ENCODE measurements at places on chromosomes 7 and 10.
A peak's percentile ranks its signal among the peaks of the same experiment; 100 is the strongest.

- DNase-seq, result no peak
Observed at GRCh38 chr10:100568912-100569311, 33.2 kb downstream of the HIF1AN start.

- DNase-seq, result peak; percentile 94
Observed at GRCh38 chr10:598415-599170, 90.9 kb downstream of the DIP2C start.

DNA sequence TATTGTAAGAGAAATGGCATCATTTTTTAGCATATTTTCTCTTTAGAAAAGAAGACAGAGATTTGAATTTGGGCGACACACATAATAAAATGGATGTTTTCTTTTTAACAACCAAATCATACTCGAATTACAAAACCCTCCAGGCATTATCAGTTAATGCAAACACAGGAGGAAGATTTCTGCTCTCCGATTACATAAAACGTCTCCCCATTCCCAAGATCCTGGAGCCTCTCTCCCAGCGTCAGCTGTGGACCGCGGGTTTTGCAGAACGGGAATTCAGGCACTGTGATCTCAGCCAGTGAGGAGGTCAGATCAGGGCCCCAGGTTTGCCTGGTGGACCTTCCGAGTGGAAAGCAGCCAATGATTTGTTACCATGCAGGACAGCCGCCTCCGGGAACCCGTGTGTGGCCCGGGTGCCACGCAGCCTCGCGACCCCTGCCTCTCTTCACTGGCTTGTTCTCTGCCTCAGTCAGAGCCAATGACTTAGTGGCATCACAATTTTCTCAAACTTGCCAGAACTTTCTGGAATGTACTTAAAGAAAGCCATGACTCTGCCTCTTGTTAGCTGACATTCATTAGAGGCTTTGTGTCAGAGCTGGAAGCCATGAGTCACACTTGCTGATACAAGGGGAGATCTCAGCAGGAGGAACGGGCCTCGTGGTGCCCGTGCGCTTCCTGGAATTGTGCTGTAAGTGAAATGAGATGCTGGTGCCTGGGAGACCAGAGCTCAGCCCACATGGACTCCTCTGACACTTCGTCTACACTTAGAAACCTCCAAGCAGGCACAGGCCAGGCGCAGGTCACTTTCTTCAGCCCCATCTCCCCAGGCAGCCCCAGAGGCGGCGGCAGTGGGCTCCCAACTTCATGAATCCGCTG is 246.1 kb downstream of the KLF6 start:
- peak; percentile 81 for DNase-seq

- no peak for DNase-seq
Observed at GRCh38 chr10:52313933-52314821, at the start of gene DKK1. DKK1 (plus strand) TSS chr10:52314281; CDS start chr10:52314435, 154 bp downstream.

GRCh38 chr7:108094933-108095710 is 35.0 kb downstream of the LAMB4 start:
- DNase-seq, result no peak

DNA sequence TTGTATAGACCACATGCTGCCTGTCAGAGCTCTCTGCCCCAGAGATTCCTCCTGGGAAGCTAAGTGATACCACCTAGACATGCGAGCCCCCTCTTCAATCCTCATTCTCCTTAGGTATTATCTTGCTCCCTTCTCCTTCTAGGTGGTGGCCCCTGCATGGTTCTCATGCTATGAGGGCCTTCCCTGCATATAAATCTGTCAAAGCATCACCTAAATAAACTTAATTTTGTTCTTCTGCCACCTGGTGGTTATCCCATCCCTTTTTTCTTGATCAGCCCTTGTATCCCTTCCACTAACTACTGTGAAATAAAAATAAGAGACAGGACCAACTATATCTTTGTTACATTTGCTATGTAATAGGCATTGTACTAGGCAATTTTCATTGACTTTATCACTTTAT is 242.1 kb downstream of the CDC14C start:
- no peak for DNase-seq

GRCh38 chr7:129368389-129368986 is 65.7 kb upstream of the STRIP2 start:
- DNase-seq, result no peak

DNA sequence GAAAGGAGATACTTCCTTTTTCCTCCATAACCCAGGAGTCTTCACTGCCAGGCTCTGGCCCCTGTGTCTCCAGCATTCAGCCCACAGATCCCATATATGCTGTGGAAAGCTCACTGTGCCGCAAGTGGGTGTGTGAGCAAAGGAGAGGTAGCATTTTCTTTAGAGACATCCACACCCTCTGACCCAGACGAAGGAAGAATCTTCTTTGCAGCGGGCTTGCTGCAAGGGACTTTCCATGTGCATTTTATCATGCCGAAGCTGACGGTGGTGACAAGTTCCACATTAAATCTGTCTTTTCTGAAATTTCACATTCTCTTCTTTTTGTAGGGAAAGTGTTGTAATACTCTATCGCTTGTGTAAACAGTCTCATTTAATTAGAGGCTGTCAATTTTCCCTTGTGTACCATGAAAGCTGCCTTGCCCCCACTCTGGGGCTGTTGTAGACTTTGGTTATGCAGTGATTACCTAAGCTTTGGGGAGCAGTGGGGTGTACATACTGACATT is 409.5 kb downstream of the SUGCT start:
- DNase-seq, result no peak

GRCh38 chr10:88181902-88182600 is 318.6 kb downstream of the PTEN start:
- DNase-seq, result no peak

GRCh38 chr7:133253519-133253875 is 619 bp downstream of the EXOC4 start:
- DNase-seq, result no peak

- no peak for DNase-seq
Observed at GRCh38 chr10:120940299-120940900, 89.2 kb downstream of the WDR11 start.

- no peak for DNase-seq
Observed at GRCh38 chr7:6636741-6637543, at the start of gene ZNF316. ZNF316 (plus strand) TSS chr7:6637318; CDS start chr7:6642410, 5,092 bp downstream.

- DNase-seq, result no peak
Observed at GRCh38 chr7:84218681-84219080, 24.1 kb upstream of the SEMA3A start.

DNA sequence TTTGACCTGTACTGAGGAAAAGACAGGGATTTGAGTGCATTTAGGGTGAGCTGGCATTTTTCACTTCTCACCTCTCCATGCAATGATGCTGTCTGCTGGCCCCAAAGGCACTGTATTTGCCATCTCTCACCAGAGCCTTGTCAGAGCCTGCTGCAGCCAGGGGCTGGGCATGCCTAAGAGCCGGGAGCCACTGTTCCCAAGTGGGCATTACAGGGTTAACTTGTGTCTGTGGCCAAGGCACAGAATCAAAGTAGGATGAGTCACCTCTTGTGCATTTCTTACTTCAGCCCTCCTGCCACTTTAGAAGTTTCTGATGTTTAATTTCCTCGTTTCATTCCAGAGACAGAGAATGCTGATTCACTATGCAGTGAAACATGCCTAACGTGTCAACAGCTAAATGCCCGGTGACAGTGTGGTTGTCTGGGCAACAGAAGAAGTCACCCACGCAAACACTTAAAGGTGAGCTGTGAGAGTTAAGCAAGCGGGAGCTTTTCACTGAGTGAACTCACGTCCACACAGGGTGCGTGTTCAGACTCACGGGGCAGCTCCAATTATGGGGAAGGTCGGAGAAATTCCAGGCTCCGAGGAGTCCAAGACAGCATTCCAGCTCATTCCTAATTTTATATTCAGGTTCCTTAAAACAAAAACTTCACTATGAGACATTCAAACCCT is 57.1 kb upstream of the IGFBP3 start:
- DNase-seq, result peak; percentile 92

DNA sequence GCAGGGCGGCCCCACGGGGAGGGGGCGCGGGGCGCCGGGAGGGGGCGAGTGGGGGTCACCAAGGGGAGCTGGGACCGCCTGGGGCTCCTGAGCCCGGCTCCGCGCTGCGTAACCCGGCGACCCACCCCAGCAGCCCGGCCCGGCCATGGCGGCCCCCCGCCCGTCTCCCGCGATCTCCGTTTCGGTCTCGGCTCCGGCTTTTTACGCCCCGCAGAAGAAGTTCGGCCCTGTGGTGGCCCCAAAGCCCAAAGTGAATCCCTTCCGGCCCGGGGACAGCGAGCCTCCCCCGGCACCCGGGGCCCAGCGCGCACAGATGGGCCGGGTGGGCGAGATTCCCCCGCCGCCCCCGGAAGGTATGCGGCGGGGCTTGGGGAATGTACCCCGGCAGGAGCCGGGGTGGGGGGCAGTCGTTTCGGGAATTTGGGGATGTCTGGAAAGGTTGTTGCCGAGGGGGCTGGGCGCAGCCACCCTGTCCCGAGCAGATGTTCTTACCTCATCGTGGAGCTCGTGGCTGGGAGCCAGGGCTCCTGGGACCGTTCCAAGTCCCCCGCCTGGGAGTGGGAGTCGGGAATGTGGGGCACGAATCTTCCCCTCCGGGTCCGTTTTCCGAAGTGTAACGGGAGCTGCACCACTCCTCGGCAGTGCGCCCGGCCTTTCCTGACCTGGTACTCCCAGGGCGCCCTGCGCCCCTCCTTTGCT is 431 bp downstream of the ZYX start:
- peak; percentile 55 for DNase-seq

- no peak for DNase-seq
Observed at GRCh38 chr10:35446439-35446838, 110.1 kb downstream of the CCNY start.

DNA sequence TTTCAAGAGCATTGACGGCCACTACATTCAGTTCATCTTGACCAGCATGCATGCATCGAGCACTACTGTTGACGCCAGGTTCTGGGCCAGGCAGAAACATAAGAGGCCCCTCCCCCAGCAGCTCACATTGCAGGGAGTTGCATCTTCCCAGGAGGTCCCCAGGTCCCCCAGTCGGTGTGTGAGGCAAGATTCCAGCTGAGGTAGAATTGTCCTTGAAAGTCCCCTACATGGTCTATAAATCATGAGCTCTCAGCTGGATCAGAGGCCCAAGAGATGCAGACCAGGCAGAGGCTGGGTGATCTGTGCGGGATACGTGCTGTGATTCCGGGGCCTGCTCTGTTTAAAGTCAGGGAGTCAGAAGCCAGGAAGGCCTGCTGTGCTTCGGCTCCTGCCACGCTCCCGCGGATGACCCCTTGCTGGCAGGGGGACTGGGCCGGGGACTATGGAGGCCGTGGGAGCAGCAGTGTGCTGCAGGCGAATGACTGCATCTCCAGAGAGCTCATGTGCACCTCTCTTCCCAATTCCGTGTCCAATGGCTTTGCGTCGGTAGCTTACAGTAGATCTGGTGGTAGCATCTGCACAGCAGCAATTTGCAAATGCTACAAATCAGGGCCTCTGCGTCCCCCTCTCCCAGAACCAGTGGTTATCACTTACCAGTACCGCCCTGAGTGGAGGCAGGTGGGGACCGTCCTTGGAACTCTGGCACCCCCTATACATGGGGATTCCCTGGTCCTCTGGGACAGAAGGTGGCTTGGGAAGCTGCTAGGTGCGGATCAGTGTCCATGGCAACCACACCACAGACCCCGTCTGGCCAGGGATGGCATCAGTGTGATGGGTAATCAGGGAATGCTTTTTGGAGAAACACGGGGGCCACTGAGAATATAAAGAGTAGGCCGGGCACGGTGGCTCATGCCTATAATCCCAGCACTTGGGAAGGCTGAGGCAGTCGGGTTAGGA is 93.6 kb downstream of the RGS10 start:
- no peak for DNase-seq

DNA sequence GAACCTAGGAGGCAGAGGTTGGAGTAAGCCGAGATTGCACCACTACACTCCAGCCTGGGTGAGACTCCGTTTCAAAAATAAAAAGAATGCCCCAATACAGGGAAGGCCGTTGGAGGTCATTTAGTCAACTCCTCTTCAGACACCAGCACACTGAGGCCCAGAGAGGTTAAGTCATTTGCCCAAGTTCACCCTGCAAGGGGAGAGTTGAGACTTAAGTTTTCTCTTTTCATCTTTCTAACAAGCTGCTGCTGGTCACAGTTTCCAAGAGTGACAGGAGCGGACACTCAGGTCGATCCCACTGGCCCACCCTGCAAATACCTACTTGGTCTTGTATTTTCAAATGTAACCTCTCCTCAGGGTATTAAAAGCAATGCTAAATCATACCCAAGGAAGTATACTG is 30.4 kb upstream of the VCL start:
- no peak for DNase-seq

DNA sequence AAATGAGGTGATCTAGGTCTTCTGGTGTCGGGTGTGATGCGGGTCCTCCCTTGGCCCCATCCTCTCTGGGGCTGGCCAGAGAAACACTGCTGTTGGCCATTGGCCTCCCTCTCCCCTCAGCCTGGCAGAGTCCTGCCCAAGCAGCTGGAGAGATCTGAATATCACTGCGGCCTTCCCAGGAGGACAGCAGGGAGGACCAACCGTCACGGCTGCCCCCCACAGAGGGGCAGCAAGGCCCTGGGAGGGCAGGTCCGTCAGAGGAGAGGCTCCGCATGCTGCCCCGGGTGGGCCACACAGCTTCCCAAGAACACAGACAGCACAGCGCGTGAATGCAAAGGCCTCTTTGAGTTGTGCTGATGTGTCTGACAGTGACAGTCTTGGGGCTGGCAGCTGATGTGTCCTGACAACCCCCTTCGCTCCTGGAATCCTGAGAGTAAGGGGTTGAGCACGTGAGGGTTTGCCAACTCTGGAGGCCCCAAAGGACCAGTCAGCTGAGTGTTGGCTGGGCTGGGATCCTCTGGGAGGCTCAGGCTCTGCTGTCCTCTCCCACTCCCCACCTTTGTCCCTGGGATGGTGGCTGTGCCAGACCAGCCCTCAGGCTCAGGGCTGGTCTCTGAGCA is 132.5 kb upstream of the UNC5B start:
- no peak for DNase-seq

GRCh38 chr7:27182285-27182841 is 2.7 kb downstream of the HOXA11 start:
- no peak for DNase-seq

Measured in AG04450 (cell line).